ENCODE measurements at places on chromosomes 4 and X.

DNA sequence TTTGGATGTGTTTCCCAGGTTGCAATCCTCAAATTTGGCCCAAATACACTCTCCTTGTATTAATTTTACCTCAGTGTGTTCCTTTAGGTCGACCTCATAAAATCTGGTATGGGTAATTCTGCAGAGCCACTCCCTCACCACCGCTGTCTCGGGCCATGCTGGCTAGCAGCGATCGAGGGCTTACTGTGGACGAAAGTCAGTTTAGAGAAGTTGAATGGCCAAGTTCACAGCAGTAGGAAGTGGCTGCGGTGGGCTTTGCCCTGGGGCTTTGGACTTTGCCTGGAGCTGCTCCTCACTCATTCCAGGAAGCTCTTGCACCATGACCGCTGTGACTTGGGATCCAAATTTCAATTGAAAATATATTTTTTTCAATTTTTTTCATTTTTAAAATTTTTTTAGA lies 19.6 kb downstream of the TMEM187 start:
- DNase-seq: no peak

DNA sequence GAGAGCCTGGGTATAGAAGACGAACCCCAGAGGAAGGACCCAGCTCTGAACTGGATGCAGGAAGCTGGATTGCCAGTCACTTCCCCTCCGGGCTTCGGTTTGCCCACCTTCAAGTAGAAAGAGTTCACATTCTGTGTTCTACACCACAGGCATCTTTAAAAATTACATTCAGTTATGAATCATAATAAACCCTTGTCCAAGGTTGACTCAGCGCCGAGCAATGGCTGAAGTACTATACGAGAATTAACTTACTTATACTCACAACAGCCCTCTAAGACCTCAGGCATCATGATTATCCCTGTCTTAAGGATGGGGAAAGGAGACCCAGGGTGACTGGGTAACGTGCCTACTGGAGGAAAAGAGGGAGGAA lies 72.5 kb downstream of the EVC2 start:
- no peak for DNase-seq

DNA sequence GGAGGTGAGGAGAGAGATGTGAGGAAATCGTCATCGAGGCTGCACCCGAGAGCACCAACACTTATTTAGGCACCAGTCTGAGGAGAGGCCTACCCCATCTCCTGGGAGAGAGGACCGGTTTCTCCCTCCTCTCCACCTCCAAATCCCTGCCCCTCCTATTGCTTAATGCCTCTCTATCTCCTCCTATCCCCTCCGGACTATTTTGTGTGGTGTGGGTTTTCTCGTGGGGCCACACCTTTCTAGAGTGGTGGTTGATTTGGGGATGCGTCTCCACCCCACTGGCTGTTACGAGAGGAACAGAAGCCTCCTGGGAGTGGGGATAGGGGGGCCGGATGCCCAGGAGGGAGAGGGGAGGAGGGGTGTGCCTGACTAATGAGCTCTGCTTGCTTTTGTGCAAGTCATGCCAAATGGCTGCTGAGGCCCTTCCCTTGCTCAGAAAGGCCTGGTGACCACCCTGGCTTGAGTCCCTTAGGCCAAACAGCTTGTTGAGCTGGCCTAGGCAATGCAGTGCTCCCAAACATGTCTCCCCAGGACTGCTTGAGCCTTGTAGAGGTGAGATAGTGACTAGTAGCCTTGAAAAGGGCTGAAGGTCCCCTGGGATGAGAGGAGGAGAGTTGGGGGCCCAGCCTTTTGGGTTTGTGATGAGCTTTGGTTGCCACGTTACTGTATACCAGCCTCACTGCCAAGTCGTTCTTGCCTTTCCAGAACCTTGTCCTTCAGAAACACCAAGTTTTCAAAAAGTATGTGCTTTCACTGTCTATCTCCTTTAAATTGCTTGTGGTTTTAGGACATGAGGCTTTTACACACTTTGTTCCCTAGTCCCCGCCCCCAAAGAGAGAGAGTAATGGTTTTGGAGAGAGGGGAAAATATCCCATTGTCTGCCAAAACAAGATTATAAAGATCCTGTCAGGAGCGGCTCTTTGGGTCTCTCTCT lies 1.2 kb downstream of the MSN start:
- peak; percentile 68 for DNase-seq

DNA sequence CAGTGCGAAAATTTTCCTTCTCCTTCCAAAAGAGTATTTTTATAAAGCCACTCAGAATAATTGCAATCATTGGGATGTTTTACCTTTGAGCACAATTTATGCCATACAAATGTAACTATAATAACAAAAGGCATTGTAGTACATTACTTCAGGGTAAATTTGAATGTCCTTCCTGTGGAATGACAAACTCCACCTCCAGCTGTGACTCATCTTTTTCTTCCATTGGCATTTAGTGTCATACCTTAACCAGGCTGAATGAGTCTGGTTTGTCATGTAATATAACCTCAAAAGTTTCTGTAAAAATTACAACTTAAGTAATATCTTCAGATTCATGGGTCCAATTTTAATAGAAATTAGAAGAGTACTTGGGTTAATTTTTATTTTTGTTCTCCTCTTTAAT lies 93.3 kb downstream of the TMEM47 start:
- no peak for DNase-seq

- DNase-seq: no peak
These were observed 984.4 kb upstream of the PABPC4L start for GRCh38 chr4:135186002-135186401.

GRCh38 chr4:88458104-88458740 lies 1.3 kb downstream of the HERC5 start:
- DNase-seq: no peak

DNA sequence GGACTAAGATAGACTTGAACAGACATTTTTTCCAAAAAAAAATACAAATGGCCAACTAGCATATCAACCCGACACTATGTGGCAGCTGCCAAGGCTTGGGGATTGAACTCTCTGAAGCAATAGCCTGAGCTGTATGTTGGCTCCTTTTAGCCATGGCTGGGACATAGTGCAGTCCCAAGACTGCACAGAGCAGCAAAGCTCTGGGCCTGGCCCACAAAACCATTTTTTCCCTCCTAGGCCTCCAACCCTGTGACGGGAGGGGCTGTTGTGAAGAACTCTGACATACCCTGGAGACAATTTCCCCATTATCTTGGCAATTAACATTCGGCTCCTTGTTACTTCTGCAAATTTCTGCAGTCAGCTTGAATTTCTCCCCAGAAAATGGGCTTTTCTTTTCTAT lies 50.1 kb downstream of the CISD2 start:
- no peak for DNase-seq

- no peak for DNase-seq
These were observed 9.0 kb downstream of the DOCK11 start for GRCh38 chrX:118504581-118504980.

DNA sequence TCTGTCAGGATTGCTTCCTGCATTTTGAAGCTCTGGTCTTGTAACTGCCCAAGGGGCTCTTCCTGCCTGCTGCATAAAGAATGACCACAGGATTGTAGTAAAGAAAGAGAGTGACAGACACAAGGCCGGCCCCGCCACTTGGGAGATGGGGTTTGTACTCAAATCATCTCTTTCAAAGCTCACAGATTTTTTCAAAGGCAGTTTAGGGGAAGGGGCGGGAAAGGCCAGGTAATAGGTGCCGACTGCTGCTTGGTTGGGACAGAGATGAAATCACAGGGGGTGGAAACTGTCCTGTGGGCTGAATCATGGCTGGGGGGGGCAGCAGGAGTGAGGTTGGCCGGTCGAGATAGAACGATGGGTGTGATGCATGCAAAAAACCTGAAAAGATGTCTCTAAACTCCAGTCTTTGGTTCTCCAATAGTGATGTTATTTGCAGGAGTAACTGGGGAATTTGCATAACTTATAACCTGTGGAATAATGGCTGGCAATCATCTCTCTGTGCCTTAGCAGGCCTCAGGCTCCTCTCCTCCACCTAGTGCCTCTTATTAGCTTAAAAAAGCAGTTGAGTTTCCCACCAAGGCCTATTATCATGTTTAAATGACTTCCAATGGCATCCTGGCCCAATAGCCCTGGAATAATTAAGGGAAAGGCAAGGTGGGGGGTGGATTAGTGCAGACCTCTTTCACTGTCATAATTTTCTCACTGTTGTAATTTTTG lies 778.4 kb upstream of the FRG1 start:
- DNase-seq: no peak

DNA sequence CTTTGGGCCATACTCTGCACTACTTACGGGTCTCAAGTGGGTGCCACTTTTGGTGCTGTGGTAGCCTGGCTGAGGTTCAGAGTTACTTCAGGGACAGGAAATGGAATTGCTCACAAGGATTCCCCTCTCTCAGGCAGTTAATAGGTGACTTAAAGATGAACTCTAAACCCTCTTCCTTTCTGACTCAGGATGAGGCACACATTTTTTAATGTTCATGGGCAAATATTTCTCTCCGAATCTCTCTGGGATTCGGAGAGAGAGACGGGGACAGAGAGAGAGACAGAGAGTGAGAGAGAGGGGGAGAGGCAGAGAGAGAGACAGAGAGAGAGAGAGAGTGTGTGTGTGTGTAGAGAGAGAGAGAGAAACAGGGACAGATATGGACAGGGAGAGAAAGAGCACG lies 79.8 kb downstream of the NYX start:
- DNase-seq: no peak

DNA sequence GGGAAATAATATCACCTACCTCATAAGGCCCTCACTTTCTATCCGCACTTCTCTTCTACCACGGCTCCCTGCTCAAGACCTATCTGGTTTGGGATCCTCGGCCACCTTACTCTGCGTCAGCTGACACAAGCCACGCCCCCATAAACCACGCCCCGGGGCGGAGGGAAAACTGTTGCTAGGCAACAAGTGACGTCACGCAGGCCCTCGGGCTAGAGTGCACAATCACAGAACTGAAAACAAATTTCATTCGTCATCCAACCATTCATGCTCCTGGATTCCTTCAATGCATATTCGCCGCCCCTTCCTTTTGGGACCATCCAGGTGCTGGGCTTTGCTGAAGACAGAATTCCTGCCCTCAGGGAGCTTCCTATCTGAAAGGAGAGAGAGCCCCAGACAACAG lies 66.3 kb downstream of the SMC1A start:
- DNase-seq: no peak

- no peak for DNase-seq
These were observed 1081.9 kb downstream of the FAT4 start for GRCh38 chr4:126396703-126397102.

DNA sequence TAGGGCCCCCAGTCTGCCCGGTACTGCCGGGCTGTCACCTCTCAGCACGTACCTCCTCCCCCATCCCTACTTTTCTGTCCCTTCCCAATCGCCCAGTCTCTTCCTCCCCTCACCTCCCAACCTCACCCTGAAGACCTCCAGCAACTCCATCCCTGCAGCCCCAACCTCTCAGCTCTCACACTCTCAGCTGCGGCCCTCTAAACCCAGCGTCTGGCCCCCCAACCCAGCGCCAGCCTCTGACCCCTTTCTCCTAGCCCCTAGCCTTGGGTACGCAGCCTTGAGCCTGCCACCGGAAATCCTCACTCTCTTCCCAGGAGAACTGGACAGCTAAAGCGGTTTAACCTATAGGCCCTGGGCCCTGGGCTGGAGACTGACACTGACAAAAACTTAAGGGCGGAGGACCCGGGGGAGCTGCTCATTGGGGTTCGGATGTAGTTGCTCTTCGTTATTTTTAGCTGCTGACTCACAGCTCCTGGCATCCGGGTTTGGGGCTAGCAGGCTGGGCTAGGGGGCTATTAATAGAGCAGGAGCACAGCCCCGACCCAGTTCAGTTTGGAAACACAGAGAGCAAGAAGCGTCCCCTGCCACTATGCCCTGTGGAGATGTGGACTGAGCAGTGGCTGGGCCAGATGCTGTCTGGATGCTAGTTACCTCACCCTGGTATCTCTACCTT lies 9.6 kb upstream of the DLG3 start:
- no peak for DNase-seq

DNA sequence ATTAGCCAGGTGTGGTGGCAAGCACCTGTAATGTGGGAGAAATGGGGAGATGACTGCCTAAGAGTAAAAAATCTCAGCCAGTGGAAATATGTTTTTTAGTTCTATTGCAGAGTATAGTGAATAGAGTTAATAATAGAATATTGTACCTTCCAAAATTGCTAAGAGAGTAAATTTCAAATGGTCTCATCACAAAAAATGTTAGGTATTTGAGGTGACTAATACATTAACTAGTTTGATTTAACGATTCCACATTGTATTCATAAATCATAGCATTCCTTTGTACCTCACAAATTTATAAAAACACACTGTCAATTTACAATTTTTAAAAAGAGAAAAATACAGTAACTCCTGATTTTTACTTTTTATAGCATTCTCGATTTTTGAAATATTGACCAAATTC lies 681.5 kb upstream of the EPHA5 start:
- DNase-seq: no peak

- DNase-seq: no peak
These were observed 688.4 kb downstream of the CCSER1 start for GRCh38 chr4:90815569-90815968.

- no peak for DNase-seq
These were observed 163.8 kb upstream of the PGRMC2 start for GRCh38 chr4:128451270-128451905.

- DNase-seq: no peak
These were observed 43.4 kb downstream of the ING2 start for GRCh38 chr4:183548306-183548705.

DNA sequence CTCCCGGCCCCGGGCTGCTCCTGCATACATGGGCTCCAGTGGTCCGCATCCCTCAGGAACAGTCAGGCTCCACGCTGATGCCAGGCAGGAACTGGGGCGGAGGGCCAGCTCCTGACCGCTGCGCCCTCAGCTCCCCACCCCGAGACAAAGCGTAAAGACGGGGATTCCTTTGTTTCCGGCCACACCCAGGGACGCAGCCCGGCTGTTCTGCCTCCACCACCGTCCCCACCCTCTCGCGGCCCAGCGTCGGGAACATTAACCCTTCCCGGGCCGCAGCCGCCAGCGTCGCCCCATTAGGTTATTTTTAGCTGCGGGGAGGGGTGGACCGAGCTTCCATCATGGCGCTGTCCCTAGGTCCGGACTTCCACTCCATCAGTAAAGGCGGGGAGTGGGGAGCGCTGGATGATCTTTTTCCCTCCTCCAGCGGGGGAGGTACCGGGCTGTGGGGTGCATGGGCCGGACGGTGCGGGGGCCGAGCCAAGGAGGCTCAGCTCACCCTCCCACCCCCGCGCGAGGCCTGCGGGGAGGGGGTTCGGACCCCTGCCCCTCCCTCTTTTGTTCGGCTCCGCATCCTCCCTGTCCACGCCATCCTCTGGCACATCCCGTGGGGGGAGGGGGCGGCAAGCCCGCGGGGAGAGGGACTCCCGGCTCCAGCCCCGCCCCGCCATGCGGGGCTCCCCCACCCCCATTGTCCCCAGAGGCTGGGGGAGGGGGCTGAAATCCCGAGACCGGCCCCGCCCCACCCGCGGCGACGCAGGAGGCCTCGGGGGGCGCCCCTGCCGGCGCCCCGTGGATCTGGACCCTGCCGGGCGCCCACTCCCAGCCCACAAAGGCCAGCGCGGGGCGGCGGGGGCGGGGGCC lies 5.3 kb downstream of the CRMP1 start:
- DNase-seq: no peak

DNA sequence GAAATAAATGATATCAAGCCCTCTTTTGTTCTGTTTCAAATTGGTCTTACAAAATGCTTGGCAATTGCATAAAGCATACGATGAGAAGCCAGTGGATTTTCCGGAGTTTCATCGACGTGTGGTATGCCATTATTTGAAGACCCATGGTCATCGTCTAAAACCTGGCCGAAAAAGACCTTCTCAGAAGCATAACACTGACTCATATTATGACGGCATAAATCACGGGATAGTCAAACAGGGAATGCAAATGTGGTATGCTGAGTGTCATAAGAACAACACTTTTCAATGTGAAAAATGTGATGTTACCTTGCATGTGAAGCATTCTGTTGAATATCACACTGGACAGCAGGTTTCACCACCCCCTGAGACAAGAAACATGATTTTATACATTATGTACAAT lies 695.2 kb downstream of the GRXCR1 start:
- no peak for DNase-seq
